ENCODE measurements at places on chromosomes 12 and 14. TPM values are rescaled to one million over a fixed set of nuclear protein-coding genes. Genes with fewer than 3 reads are reported as not detected.

GRCh38 chr14:69547701-69548348 lies 26.8 kb downstream of the CCDC177 start:
- DNase-seq: no peak

DNA sequence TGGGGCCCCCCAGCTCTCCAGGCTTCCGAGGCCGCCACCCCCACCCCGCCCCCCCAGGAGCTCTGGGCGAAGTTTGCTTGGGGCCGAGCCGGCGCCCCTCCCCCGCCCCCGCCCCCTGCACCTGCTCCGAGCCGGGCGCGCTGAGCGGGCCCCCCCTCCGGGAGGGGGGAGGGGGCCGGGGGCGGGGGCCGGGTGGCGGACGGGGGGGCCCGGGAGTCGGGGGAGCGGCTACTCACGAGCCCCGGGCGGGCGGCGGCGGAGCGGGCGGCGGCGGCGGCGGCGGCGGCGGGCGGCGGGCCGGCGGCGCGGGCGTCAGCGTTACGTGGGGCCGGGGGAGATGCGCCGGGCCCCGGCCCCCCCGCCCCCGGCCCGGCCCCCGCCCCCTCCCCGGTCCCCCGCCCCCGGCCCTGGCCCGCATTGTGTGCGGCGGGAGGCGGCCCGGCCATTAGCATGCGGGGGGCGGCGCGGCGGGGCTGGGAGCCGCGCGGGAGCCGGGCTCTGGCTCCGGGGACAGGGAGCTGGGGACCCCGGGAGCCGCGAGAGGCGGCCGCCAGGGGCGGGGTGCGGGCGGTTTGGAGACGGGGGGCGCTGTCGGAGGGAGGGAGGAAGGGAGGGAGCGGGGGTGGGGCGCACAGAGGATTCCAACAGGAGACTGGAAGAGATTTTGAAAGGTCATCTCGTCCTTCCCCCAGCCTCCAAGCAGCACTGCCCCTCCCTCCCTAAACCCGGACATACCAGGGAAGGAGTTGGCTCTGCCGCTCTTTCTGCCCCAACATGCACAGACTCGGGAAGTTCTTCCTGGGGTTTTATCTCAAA lies at the start of gene ZNF219:
Gene ZNF219, minus strand, starts transcription at position 580 of the 816 bp plus-strand sequence. CDS start 5,064 bp downstream, outside the sequence.
- peak; percentile 27 for DNase-seq

DNA sequence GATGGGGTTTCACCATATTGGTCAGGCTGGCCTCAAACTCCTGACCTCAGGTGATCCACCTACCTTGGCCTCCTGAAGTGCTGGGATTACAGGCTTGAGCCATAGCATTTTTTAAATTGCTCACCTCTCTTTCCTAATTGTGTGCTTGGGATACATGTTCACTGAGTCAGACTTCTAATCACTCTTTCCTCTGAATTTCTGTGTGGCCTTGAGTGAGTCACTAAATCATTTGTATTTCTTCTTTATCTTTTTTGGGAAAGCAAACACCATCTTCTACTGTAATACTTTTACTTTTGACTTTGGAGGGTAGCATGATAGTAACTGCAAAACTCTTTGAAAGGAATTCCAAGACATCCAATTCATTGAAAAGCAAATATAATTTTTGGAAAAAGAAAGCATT lies 60.8 kb downstream of the FLRT2 start:
- peak; percentile 55 for DNase-seq

DNA sequence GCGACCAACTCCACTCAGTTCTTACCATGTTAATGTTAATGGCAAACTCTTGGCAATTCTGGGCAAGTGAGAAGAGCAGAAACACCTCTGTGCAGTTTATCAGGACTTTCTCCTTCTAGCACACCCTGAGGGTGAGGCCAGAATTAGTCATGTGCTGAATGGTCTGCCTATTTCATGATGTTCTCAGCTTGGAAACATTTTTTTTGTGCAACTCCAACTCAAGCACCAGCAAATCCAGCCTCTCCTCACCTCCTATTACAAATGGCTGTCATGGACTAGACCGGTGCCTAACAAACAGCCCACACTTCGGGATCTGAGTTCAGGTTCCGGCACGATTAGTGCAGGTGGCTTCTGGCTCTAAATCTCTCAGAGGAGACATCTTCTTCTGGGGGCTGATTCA lies 246.0 kb downstream of the ZFP36L1 start:
- DNase-seq: peak; percentile 88

- peak; percentile 23 for DNase-seq
Observed at GRCh38 chr12:49470986-49471385, 67.8 kb upstream of the KCNH3 start.

- no peak for DNase-seq
Observed at GRCh38 chr12:32876004-32876403, 20.6 kb downstream of the PKP2 start.

DNA sequence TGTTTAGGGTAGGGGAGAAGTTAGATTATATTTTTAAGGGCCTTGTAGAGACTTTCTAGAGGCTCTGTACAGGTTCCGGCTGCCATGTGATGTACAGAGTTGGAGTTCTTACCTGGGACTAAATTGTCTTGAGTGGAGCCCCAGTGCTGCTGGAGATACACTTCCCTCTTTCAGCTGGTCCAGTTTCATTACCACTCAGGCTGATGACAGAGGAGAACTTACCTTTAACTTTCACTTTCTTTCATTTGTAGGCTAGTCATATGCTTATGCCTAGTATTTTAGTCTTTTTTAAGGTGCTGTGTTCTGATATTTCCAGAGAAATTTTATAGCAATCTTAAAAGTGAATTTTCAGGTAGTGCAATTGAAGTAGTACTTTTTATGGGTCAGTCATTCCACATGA lies 117.3 kb downstream of the ERC1 start:
- no peak for DNase-seq

GRCh38 chr12:116939734-116940133 lies 29.0 kb downstream of the FBXW8 start:
- DNase-seq: no peak

DNA sequence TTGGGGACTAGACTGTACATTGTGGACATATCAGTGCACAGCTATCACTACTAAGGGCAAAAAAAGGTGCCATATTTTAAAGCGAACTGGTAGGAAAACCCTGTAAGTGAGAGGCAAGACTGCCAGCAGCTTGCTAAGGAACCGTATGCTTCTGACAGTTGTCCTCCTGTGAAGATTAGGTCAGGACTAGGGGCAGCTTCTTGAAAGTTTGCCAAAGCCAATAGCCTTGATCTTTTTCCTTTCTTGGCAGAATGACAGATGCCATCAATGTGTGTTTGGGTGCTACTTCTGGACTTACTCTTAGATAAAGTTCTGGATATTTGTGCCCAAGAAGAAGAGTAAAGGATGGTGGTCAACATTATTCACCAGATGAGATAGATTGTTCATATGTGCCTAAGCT lies 7.4 kb downstream of the DAAM1 start:
- no peak for DNase-seq

DNA sequence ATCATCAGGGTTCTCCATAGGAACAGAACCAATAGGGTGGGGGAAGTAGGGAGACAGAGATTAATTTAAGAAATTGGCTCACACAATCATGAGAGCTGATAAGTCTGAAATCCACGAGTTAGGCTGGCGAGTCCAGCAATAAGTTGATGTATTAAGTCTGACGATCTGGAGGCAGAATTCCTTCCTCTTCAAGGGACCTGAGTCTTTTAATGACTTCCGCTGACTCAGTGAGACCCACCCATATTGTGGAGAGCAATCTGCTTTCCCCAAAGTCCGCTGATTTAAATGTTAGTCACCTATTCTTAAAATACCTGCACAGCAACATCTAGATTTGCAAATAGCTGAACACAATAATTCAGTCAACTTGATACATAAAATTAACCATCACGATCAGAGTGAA lies 97.8 kb downstream of the SPTSSA start:
- DNase-seq: no peak

GRCh38 chr12:57173089-57173488 lies 25.7 kb upstream of the LRP1-AS start:
- no peak for DNase-seq

CTDSP2 gene
- 156 TPM for polyA plus RNA-seq
